ENCODE measurements at places on chromosomes 6 and 20.

GRCh38 chr6:56764081-56764566, 121.4 kb upstream of the DST start:
- no peak for DNase-seq

DNA sequence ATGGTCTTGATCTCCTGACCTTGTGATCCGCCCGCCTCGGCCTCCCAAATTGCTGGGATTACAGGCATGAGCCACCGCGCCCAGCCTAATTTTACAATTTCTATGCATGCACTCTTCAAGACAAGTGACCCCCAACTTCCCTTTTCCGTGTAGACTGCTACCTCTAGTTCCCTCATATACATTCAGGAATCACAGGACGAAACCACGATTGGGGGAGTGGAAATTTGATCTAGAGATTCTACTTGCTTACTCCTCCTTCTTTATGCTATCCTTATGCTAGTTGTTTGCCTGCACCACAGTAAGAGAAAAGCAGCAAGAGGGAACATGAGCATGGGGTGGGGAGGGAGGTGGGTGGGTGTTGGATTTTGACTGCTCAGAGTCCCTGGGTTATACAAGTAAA, 34.9 kb downstream of the OSTM1 start:
- DNase-seq = no peak

DNA sequence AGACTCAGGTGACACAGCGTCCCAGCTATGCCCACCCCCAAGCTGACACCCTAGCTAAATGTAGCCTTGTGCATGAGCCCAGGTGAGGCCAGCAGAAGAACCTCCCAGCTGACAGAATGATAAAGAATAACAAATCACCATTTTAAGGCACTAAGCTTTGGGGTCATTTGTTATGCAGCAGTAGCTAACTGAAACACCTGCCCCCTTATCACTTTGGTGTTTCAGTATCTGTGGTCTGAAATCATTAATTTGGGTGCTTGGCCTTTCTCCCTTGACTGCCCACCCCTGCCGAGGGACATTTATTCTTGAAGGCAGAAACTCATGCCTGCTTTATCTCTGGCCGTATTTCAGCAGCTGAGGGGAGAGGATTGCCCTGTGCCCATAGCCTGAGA, 30.0 kb downstream of the DACT2 start:
- no peak for DNase-seq

DNA sequence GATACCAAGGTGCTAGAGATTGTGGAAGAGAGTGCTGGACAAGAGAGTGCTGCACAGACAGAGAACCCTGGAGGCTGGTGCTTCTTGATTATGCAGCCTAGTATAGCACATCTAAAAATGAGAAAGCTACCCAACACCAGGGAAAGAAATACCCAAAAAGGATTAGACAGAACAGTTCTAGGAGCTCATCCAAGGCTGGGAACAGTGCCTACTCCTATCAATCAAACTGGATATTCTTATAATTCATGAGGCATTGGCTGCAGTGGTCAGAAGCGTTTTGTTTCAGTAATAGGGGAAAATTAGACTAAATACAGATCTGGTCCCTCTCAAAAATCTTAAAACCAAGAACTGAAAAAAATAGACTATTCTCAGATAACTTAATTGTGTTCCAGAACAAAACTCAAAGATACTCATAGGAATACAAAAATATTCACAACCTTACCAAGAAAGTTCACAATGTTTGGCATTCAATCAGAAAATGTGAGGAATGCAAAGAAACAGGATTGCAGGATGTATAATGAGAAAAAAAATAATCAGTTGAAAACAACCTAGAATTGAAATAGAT, 222.9 kb downstream of the EPHA7 start:
- DNase-seq = no peak

DNA sequence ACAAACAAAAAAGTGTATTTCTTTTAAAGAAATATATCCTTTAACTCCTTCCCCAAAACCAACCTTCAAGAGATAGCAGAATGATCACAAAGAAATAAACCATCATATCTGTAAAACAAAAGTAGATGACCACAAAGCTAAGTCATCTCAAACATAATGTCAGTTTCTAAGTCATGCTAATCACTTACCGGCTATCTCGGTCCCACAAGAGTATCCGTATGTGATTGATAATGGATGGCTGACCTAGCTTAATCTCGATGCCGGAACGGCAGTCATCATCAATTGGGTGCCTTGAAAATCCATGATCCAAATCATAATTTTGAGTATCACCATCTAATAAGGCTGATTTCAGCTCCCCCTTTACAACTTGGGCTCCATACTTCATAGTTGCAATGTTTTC, 59.7 kb downstream of the BTBD9 start:
- DNase-seq = no peak

GRCh38 chr6:39870950-39871349, 63.3 kb downstream of the MOCS1 start:
- no peak for DNase-seq

GRCh38 chr6:168095171-168095691, 16.2 kb upstream of the FRMD1 start:
- no peak for DNase-seq

- DNase-seq = no peak
Observed at GRCh38 chr6:130381459-130382380, 15.9 kb downstream of the TMEM200A start.

All from stimulated activated CD4-positive, alpha-beta T cell treated with anti-CD3 and anti-CD28 coated beads, Interleukin-1b, Interleukin-23, amount 100 ng/mL, for 1 hour (primary cell).